ENCODE measurements at places on chromosomes 12 and 14. TPM values are rescaled to one million over a fixed set of nuclear protein-coding genes. Genes with fewer than 3 reads are reported as not detected.
A peak's percentile ranks its signal among the peaks of the same experiment; 100 is the strongest.

The ANKS1B gene
- total RNA-seq = 1.3 TPM

The LRRC10 gene
- not detected for total RNA-seq

The ANKRD33 gene
- total RNA-seq = not detected

The CDKN3 gene
- total RNA-seq = 79.6 TPM

The SDR9C7 gene
- not detected for total RNA-seq

The ZNF605 gene
- 7.9 TPM for total RNA-seq

The INSM2 gene
- total RNA-seq = not detected

The MMP14 gene
- total RNA-seq = 2.9 TPM

The EPYC gene
- not detected for total RNA-seq

The OTUB2 gene
- 7.3 TPM for total RNA-seq

The VRTN gene
- not detected for total RNA-seq

The FAM90A1 gene
- total RNA-seq = 0.20 TPM

The MANSC1 gene
- total RNA-seq = 0.15 TPM

GRCh38 chr12:90995010-90995409 lies 9.8 kb downstream of the EPYC start:
- H3K4me3 ChIP-seq = no peak overlapping the region
- DNase-seq = no peak
- H3K36me3 ChIP-seq = no peaks in the 10 kb centered on the region
- H3K27ac ChIP-seq = no peak overlapping the region

- H3K27me3 ChIP-seq = no peaks in the 10 kb centered on the region
- DNase-seq = no peak
- no peak overlapping the region for H3K27ac ChIP-seq
These were observed 27.0 kb upstream of the RCOR1 start for GRCh38 chr14:102565331-102565887.

DNA sequence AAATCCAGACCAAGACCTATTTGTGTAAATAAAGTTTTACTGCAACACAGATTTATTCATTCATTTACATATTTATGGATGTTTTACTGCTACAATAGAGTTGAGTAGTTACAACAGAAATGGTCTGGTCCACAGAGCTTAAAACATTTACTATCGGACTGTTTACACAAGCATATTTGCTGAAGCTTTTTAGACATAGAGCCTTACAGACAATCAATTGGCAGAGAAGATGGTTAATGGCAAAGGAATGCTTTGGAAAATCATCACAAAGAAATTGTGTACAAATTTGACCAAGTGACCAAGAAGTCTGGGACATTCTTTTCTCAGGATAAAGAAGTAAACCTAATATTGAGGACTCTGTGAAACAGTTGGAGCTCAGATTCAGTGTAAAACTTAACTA lies 504.3 kb downstream of the SLC16A7 start:
- no peak for DNase-seq
- H3K4me3 ChIP-seq = no peak overlapping the region
- no peaks in the 10 kb centered on the region for H3K27me3 ChIP-seq
- H3K27ac ChIP-seq = no peak overlapping the region

GRCh38 chr12:27896419-27896990 lies 76.0 kb downstream of the PTHLH start:
- H3K27ac ChIP-seq = no peak overlapping the region
- no peak for DNase-seq
- peaks cover 10% of the 10 kb centered on the region for H3K27me3 ChIP-seq
- no peak overlapping the region for H3K4me3 ChIP-seq
- no peaks in the 10 kb centered on the region for H3K4me1 ChIP-seq

DNA sequence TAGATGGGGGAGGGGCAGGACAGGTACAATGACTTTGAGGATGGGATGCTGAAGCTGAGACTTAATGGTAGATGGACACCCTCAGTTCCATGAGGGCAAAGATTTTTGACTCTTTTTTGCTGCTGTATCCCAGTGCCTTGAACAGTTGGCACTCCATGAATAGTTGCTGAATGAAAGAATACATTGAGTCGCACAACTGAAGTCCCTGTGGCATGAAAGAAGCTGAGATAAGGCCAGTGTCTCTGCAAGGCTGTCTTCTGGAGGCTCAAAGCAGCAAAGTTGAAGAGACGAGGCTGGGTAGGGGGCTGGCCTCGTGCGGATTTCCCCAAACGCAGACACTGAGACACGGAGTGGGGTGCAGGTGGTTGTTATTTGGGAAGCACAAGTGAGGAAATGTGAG lies 179.3 kb downstream of the ADCK1 start:
- H3K36me3 ChIP-seq = no peaks in the 10 kb centered on the region
- H3K27me3 ChIP-seq = peaks cover 47% of the 10 kb centered on the region
- no peak overlapping the region for H3K4me3 ChIP-seq
- peaks cover 5% of the 10 kb centered on the region for H3K4me1 ChIP-seq
- no peak overlapping the region for H3K27ac ChIP-seq

GRCh38 chr14:94679106-94679810 lies 67.1 kb downstream of the SERPINA3 start:
- DNase-seq = no peak
- no peaks in the 10 kb centered on the region for H3K36me3 ChIP-seq
- no peak overlapping the region for H3K27ac ChIP-seq
- no peak overlapping the region for H3K4me3 ChIP-seq
- H3K27me3 ChIP-seq = peaks cover 2% of the 10 kb centered on the region

DNA sequence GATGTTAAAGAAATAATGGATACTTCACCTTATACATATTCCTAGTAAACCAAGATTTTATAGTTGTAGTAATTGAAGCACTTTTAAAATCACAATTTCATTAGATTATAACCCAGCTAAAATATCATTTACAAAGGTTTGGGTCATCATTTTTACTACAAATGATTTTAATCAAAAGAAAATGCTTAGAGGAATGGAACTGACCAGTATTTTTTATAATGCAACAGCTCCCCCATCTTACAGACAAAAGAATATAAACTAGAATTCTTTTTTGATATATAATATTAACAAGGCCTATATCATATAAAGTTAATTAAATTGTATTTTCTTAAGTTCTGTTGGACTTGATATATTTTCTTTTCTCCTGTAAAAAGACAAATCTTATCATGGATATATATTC lies 20.4 kb upstream of the LRFN5 start:
- H3K4me3 ChIP-seq = no peak overlapping the region
- no peaks in the 10 kb centered on the region for H3K36me3 ChIP-seq
- H3K4me1 ChIP-seq = no peaks in the 10 kb centered on the region
- DNase-seq = no peak

GRCh38 chr12:906062-906585 lies 43.4 kb downstream of the RAD52 start:
- peak overlapping the region; percentile 62 for H3K27ac ChIP-seq
- no peak for DNase-seq
- no peak overlapping the region for H3K4me3 ChIP-seq
- H3K36me3 ChIP-seq = peaks cover 80% of the 10 kb centered on the region
- H3K4me1 ChIP-seq = peaks cover 30% of the 10 kb centered on the region

DNA sequence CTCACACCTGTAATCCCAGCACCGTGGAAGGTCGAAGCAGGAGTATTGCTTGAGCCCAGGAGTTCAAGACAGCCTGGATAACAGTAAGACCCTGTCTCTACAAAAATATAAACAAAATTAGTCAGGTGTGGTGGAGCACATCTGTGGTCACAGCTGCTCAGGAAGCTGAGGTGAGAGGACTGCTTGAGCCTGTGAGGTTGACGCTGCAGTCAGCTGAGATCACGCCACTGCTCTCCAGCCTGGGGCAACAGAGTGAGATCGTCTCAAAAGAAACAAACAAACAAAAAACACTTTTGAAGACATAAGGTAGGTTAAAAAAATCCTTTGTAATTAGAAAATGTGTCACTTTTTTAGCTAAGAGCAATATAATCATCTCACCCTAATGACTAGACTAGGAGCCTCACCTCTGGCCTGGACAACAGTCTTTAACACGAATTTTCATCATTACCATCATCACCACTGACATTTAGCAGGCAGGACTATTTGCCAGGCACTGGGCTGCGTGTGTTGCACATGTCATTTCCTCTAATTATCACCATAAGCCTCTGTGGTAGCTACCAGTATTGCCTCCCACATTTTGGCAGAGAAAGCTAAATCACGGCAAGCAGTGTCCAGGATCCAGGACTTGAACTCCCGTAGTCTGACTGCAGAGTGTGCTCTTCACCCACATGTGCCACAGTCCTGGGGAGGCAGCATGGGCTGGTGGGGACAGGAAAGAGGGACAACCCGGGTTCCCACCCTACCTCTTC lies 4.6 kb upstream of the SYCP3 start:
- no peak overlapping the region for H3K4me3 ChIP-seq
- peak; percentile 28 for DNase-seq
- H3K36me3 ChIP-seq = peaks cover 42% of the 10 kb centered on the region
- H3K4me1 ChIP-seq = peaks cover 17% of the 10 kb centered on the region
- peak overlapping the region; percentile 67 for H3K27ac ChIP-seq
- H3K27me3 ChIP-seq = no peaks in the 10 kb centered on the region

- H3K4me1 ChIP-seq = no peaks in the 10 kb centered on the region
- no peak overlapping the region for H3K4me3 ChIP-seq
- no peaks in the 10 kb centered on the region for H3K27me3 ChIP-seq
These were observed 17.3 kb downstream of the GSG1 start for GRCh38 chr12:13085968-13086686.

- DNase-seq = no peak
- H3K27me3 ChIP-seq = no peaks in the 10 kb centered on the region
- H3K4me1 ChIP-seq = no peaks in the 10 kb centered on the region
- no peak overlapping the region for H3K27ac ChIP-seq
These were observed 513.4 kb upstream of the FLRT2 start for GRCh38 chr14:85016496-85016895.

DNA sequence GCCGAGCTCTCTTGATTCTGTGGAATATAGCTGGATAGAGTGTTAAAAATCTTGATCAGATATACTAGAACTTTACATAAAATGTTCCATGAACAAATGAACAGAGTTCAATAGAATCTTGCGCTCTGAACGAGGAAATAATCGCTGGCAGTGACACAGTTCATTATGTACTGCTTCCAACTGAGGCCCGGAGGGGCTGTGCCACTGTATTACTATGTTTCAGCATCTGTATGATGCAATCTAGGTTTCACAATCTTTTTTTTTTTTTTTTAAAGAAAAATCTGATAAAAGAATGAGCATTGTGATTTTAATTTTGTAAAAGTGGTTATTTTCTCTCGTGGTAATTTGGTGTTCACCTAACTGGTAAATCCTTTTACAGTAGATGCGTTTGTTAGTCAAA lies 77.2 kb downstream of the FERMT2 start:
- H3K36me3 ChIP-seq = no peaks in the 10 kb centered on the region
- no peak overlapping the region for H3K4me3 ChIP-seq
- H3K27ac ChIP-seq = no peak overlapping the region
- H3K4me1 ChIP-seq = no peaks in the 10 kb centered on the region

DNA sequence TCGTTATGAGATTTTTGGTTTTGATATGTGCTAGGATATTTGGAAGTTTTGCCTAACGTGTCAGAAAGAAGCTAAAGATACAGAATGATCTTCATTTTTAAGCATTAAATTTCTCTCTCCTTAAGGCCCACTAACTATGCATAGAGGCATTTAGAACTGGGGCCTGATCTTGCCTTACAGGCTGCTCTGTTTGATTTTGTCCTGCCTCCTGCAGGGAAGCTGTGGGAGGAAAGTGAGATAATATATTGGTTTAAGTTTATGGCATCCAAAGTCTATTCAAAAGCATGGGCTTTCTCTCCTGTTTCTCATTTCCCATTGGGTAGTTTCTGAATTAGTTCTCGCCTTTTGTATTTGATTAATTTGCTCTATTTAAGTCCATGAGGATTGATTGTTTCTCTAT lies 250.3 kb upstream of the FBXO33 start:
- H3K27ac ChIP-seq = no peak overlapping the region
- no peak for DNase-seq
- H3K27me3 ChIP-seq = no peaks in the 10 kb centered on the region
- H3K4me1 ChIP-seq = no peaks in the 10 kb centered on the region

DNA sequence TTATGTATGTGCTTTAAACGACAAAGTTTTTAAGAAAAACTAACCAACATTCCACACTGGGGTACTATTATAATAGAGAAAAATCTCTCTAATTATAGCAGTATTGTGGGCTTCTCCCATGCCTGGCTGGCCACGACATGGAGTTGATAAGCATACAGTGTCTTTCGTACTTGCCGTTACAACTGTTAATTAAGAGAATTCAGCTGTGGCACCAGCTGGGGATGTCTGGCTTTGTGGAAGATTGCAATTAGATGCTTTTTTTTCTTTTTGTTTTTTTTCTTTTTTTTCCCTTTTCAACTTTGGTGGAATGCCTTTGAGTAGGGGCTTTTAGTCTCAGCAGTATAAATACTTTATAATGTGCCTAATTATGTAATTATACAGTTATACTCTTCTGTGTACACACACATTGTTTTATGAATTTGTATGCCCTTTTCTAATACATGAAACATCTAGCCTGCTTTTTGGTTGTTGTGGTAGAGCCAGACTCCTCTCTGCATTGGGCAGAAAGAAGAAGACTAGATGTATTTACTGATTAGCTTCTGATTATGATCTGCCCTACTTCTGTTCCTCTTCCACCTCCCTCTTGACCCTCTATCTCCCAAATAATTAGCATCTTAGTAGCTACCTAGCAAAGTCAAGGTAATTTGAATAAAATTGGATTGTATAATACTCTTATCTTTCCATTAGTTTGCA lies 76.4 kb downstream of the SUSD6 start:
- no peak for DNase-seq
- peak overlapping the region; percentile 17 for H3K27ac ChIP-seq
- no peaks in the 10 kb centered on the region for H3K27me3 ChIP-seq
- peaks cover 69% of the 10 kb centered on the region for H3K4me1 ChIP-seq

DNA sequence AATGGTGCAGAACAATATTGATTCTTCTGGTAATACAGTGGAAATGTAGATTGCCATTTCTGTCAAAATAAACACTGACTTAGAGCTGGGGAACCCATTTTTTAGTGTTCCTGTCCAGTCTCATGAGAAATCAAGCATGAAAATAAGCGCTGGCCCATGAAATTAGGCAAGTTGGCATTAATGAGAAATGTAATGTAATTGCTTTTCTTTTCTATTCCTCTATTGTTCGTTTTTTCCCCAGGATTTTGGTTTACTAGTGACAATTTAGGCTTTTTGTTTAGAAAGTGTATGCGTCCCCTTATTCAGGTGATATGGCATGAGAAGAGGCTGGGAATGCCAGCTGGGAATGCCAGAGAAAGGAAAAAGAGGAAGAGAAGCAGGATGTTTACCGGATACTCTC lies 64.4 kb upstream of the KICS2 start:
- H3K36me3 ChIP-seq = no peaks in the 10 kb centered on the region
- H3K4me1 ChIP-seq = no peaks in the 10 kb centered on the region
- H3K4me3 ChIP-seq = no peak overlapping the region
- peaks cover 2% of the 10 kb centered on the region for H3K27me3 ChIP-seq
- DNase-seq = no peak

DNA sequence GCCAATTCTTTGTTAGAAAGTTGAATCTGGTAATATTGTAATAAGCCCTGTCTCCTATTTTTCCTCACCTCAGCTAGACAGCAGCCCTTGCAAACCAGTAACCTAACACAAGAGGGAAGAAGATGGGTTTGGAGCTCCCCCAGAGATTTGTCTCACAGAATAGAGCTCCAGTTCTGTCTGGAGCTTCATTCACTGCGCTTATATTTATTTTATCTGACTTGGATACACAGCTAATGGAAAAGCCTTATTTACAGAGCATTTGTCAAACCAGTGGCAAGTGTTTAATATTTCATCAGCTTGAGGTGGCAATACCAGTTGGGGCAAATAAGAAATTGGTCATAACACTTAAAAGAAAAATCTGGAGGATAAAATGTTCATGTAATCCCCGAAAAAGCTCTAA lies 1094.0 kb downstream of the FSCB start:
- H3K27ac ChIP-seq = no peak overlapping the region
- H3K27me3 ChIP-seq = no peaks in the 10 kb centered on the region
- H3K4me3 ChIP-seq = no peak overlapping the region
- no peak for DNase-seq

- H3K36me3 ChIP-seq = no peaks in the 10 kb centered on the region
- H3K27ac ChIP-seq = no peak overlapping the region
- DNase-seq = no peak
- no peaks in the 10 kb centered on the region for H3K27me3 ChIP-seq
- H3K4me3 ChIP-seq = no peak overlapping the region
- no peaks in the 10 kb centered on the region for H3K4me1 ChIP-seq
These were observed 61.5 kb upstream of the PLEKHG7 start for GRCh38 chr12:92641291-92641690.

All from activated CD4-positive, alpha-beta memory T cell treated with anti-CD3 and anti-CD28 coated beads, Interleukin-2, amount 10 ng/mL, durations not matched to agents 7 days and 5 days (primary cell).